ENCODE measurements at places on chromosomes 2 and 18. TPM values are rescaled to one million over a fixed set of nuclear protein-coding genes. Genes with fewer than 3 reads are reported as not detected.

MARCHF4 gene
- total RNA-seq = 8.7 TPM

KCNS3 gene
- 3.4 TPM for total RNA-seq

CTAGE1 gene
- total RNA-seq = not detected

ERMN gene
- total RNA-seq = 0.47 TPM

RAX gene
- total RNA-seq = not detected

CCL20 gene
- total RNA-seq = not detected

TRABD2A gene
- 1.1 TPM for total RNA-seq

GKN2 gene
- not detected for total RNA-seq

All from occipital lobe (tissue), 3 donors.